ENCODE measurements at places on chromosomes 2 and 18. TPM values are rescaled to one million over a fixed set of nuclear protein-coding genes. Genes with fewer than 3 reads are reported as not detected.

UNC80 gene
- total RNA-seq = 0.47 TPM

- no peaks in the 10 kb centered on the region for H3K36me3 ChIP-seq
- no peaks in the 10 kb centered on the region for H3K4me1 ChIP-seq
- H3K27me3 ChIP-seq = no peaks in the 10 kb centered on the region
- no peak overlapping the region for H3K4me3 ChIP-seq
- DNase-seq = no peak
- H3K27ac ChIP-seq = no peak overlapping the region
Observed at GRCh38 chr2:208222351-208222750, 32.5 kb downstream of the IDH1 start.

- no peak overlapping the region for H3K4me3 ChIP-seq
- no peaks in the 10 kb centered on the region for H3K36me3 ChIP-seq
- H3K4me1 ChIP-seq = peaks cover 21% of the 10 kb centered on the region
Observed at GRCh38 chr18:52190631-52191030, 149.4 kb upstream of the DCC start.

GRCh38 chr2:50455351-50455939 lies 576.5 kb downstream of the NRXN1 start:
- H3K27ac ChIP-seq = no peak overlapping the region
- no peaks in the 10 kb centered on the region for H3K27me3 ChIP-seq
- no peak overlapping the region for H3K4me3 ChIP-seq
- no peaks in the 10 kb centered on the region for H3K36me3 ChIP-seq
- DNase-seq = no peak

GBX2 gene
- total RNA-seq = 1.3 TPM

GRCh38 chr2:212938144-212938793 lies 213.1 kb downstream of the IKZF2 start:
- no peaks in the 10 kb centered on the region for H3K36me3 ChIP-seq
- no peak overlapping the region for H3K4me3 ChIP-seq
- peaks cover 24% of the 10 kb centered on the region for H3K4me1 ChIP-seq
- H3K27me3 ChIP-seq = no peaks in the 10 kb centered on the region

All from GM23338 (cell line).